ENCODE measurements at places on chromosomes 12 and 14.

DNA sequence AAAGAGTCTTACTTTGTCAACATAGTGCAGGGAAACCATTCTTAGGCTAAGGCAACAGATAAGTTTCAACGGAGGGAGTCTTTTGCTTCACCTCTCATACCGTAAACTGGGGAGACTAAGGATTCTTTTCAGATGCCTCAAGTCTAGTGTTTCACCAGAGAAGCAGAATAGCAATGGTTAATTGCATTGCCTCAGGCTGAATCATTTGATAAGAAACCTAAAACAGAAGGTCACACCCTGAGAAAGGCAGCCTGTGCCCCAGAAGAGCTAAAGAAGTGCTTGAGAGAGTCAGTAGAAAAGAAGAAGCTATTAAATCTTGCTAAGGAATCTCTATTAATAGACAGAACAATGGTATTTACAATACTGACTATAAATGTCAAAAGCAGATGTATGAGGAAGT lies 21.8 kb upstream of the ATXN7L3B start:
- DNase-seq = no peak

DNA sequence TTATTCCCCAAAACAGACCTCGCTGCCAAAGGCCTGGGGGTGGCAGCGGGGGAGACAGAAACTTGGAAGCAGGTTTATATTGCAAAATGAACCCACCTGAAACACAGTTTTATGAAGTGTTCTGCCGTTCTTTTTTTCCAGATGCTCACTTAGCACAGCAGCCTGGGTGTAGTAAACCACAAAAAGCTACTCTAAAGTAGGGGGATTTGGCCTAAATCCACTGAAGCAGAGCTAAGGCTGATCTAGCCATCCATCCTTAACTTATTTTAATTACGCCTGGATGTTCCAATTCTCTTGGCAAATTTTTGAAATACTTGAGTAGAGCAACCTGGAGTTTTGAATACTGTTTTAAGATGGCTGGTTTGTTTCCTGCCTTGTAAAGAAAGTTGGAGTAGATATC lies 121.2 kb downstream of the GPR135 start:
- no peak for DNase-seq

DNA sequence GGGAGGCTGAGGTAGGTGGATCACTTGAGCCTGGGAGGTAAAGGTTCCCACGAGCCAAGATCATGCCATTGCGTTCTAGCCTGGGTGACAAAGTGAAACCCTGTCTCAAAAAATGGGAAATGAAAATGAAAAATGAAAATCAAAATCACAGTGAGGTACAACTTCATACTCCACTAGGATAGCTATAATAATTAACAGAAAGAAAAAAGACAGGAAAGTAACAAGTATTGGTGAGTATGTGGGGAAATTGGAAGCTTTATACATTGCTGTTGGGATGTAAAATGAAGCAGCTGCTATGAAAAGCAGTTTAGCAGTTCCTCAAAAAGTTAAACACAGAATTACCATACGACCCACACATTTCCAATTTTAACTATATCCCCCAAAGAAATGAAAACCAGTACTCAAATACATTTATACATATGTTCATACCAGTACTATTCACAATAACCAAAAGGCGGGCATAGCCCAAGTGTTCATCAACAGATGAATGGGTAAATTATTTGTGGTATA lies 22.2 kb downstream of the SGPP1 start:
- no peak for DNase-seq

DNA sequence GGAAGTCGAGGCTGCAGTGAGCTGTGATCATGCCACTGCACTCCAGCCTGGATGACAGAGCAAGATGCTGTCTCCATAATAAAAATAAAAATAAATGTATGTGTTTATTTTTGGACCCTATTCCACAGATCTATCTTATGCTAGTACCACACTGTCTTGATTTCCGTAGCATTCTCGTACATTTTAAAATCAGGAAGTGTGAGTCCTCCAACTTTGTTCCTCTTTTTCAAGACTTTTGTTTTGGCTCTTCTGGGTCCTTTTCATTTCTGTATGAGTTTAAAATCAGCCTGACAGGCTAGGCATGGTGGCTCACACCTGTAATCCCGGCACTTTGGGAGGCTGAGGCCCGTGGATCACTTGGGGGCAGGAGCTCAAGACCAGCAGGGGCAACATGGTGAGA lies 25.8 kb downstream of the DAO start:
- no peak for DNase-seq

- no peak for DNase-seq
Measured at GRCh38 chr14:88154321-88154720, 149.4 kb downstream of the GPR65 start.

DNA sequence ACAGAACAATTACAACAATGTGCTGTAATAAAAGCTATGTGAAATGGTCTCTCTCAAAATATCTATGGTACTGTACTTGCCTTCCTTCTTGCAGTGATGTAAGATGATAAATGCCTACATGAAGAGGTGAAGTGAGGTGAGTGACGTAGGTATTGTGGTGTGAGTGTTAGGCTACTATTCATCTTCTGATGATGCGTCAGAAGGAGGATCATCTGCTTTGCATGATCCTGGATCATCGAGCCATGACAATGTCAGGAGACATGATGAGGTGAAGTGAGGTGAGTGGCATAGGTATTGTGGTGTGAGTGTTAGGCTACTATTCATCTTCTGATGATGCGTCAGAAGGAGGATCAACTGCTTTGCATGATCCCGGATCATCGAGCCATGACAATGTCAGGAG lies 105.8 kb downstream of the KCNC2 start:
- no peak for DNase-seq

Measured in stimulated activated CD4-positive, alpha-beta T cell treated with anti-CD3 and anti-CD28 coated beads, Interleukin-15, amount 100 ng/mL, for 24 hours (primary cell).